ENCODE measurements at places on chromosomes 4 and X.

GRCh38 chr4:18689308-18690115 is 668.0 kb upstream of the LCORL start:
- DNase-seq: peak; percentile 54

DNA sequence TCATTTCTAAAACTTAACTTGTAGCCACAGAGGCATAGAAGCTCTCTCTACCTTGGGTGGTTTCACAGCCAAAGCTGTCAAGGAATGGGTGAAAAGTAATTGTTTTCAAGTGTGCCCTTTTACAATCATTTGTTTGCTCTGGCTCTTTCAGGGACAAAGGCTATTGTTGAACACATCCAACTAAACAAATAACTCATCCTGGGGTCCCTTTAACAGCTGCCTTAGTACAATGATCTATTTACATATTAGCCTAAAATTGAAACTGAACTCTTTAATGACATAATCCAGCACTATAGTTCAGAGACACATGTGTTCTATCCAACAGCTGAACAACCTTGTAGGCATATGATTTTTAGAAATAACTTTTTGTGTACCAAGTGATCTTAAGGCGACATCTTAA is 3.7 kb downstream of the HHIP start:
- no peak for DNase-seq

GRCh38 chr4:2292646-2293108 is 30.8 kb upstream of the MXD4 start:
- DNase-seq: peak; percentile 84

GRCh38 chr4:143381189-143382118 is 44.8 kb downstream of the GAB1 start:
- DNase-seq: peak; percentile 88

DNA sequence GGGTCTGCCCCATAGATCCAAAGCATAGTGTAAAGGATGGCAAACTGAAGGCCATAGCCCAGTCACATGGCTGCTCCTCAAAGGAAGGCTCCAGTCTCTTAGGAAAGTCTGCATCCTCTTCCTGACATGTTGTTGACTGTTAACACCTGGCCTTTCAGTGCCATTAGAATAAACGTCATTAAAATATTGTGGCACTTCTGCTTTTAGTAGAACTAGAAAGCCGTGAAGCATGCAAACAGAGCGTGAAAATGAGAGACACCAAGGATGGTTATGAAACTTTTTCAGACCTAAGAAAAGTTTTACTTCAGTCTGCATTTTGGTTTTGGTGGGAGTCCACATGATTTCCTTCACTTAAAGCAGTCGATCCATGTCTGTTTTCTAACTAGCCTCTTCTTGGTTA is 41.1 kb upstream of the AFF2 start:
- DNase-seq: no peak

DNA sequence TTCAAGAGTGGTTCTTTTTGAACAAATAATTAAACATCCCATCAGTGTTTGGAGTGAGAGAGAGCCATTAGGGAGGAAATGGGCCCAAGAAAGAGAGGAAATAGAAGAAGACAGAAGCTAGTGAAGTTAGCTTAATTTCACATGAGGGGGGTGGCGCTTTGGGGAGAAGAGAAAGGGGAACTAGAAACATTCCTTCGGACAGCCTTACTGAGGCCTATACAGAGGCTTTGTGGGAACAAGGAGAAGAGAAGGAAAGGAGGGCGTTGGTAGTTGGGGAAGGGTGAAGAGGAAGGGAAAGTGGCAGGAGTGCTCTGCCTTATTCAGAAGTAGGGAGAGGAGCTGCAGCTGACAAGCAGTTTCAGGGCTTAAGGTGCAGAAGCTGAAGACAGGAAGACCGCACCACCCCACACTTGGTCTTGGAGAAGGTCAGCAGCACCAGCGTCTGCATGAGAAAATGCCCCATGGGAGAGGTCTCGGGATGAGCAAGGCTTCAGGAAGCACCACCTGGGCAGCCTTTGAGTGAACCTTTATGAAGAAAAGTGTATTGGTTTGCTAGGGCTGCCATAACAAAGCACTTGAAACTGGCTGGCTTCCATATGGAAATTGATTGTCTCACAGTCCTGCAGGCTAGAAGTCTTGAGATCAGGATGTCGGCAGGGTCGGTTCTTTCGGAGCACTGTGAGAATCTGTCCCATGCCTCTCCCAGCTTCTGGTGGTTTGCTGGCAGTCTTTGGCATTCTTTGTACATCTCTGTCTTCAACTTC is 85.1 kb downstream of the KIT start:
- DNase-seq: no peak

- DNase-seq: peak; percentile 16
Observed at GRCh38 chr4:184028561-184029374, 123.7 kb downstream of the STOX2 start.

DNA sequence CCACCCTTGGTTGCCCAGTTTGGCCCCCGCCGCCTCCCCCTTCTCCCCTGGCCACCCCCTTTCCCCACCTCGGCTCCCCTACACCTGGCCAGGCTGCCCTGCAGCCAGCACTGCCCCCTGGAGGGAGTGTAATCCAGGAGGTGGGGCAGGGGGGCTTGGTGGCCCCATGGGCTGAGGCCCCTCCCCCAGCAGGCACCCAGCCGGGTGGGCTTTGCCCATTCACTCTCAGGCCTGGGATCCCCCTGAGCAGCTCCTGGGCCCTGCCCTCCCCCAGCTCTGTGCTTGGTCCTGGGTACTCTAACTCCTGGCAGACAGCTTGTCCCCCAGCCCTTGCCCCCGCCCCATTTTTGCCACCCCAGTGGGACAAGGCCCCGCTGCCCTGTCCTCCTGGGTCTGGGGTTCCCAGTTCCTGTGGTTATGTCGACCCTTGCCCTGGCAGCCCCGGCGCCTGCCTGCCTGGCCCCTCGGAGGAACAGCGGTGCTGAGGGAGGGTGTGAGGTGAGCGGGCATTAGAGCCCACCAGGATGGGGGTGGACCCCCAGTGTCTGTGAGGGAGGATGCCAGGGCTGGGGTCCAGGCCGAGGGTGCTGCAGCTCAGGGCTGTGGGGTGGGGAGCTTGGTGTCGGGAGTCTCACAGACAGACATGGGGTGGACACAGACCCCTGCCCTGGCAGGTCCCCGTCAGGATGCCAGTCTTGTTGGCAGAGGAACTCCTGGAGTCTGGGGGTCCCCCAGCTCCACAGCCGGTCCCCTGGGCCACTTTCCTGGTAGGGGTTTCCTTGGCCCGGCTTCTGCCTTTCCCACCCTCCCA is 10.2 kb downstream of the NAT8L start:
- no peak for DNase-seq

- DNase-seq: no peak
Observed at GRCh38 chr4:88991746-88992145, 65.2 kb downstream of the FAM13A start.

DNA sequence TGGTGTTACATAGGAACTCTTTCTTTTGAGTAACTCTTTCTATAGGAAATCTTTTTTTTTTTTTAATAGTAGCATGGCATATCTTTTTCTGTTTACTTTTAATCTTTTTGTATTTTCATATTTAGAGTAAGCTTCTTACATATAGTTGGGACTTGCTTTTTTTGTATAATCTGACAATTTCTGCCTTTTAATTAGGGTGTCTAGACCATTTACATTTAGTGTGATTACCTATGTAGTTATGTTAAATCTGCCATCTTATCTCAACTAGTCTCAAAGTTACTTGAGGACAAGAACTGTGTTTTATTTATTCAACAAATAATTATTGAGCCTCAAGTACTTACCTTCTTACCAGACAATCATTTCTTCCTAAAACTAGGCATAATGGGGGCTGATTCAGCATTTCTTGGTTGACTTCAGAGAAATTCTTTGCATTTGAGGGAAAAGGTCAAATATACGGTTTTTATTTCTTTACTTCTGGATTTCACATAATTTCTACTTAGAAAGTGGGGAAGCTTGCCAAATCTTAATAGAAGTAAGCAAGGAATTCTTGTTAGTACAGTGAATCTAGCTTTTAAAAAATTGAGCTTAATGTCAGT is 28.6 kb downstream of the MND1 start:
- DNase-seq: no peak

DNA sequence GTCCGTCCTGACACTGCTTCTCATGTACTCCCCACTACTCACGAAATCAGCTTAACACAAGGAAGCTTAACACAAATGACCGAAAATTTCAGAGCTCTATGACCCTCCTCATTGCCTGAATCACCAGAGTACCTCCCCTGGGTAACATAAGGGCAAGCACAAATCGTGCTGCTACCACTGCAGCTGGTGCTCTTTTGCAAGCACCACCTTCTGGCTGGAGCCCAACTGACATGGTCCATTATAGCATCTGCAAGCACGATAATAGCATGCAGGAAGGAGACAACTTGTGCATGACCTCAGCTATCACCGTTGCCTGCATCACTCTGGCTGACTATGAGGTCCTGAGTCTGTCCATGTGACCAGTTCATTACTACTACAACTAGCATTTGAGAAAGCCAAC is 308.0 kb downstream of the TEX13C start:
- DNase-seq: no peak

GRCh38 chrX:47683829-47684205 is 24.8 kb upstream of the UXT start:
- no peak for DNase-seq

GRCh38 chr4:7803992-7804755 is 135.5 kb downstream of the AFAP1 start:
- DNase-seq: peak; percentile 77

GRCh38 chr4:110633358-110634341 is 10.8 kb upstream of the PITX2 start:
- peak; percentile 17 for DNase-seq

DNA sequence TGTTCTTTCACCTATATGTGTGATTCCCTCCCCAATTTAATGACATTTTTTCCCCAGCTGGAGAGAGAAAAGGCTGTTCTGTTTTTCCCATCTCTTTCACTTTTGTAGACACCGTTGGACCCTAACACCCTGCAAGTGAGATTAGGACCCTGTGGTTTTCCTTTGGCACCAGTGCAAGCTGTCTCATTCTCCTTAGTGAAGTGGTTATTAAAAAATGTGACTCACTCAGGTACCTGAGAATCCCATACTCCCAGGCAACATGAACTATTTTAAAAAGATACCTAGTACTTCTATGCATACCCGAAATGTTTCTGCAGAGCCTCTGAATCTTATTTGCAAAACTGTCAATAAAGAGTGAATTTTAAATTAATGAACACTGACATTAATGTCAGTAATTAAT is 175.7 kb upstream of the TBC1D9 start:
- DNase-seq: no peak

DNA sequence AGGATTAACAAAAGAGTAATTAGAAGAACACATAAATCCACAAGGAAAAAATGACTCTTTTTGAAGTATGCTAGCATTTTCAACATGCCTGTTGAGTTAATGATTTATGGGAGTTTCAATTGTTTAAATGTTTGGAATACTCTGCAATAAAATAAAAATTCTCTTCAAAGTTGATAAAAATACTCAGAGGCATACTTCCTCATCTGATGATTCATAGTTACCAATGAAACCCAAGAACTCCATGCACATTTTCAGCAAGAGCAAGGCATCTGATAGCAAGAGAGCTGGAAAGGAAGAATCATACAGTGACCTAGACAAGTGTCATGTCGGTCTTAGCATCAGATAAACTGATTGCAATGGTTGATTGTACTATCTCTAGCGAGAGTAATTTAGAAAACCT is 443.7 kb upstream of the ATOH1 start:
- DNase-seq: peak; percentile 71

- no peak for DNase-seq
Observed at GRCh38 chrX:23228454-23228853, 106.2 kb upstream of the PTCHD1 start.

DNA sequence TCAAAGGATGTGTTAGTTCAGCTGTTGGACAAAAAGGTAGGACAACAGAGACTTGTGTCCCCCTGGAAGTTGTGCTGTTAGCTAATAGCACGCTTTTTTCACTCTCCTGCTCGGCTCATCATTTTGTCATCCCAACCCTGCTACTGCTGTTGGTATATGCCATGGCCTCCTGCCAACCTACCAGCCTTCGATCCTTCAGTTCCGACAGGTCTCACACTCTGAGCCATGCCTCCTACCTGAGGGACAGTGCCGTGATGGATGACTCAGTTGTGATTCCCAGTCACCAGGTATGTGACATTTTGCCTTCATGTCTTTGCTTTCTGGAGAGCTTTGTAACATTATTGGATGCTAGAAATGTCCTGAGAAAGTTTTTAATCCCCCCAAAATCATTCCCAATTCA is 268.1 kb downstream of the ANK2 start:
- no peak for DNase-seq

GRCh38 chr4:168711197-168712140 is 214.6 kb downstream of the PALLD start:
- peak; percentile 89 for DNase-seq

GRCh38 chr4:176383273-176384077 is 63.7 kb downstream of the SPCS3 start:
- DNase-seq: no peak

DNA sequence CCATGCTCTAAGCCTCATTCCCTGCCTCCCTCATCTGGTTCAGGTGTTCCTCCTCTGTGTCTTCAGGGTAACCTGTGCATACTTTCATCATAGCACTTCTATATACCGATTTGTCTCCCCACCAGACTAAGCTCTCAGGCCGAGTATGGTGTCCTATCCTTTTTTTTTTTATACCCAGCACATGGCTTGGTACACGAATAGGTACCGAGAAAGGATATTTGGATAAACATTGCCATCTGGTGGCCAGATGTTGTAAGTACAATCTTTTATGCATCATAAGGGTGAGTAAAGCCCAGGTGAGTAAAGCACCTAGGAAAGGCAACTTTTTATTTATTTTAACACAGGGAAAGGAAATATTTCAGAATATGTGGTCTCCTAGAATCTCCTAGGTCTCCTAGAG is 68.4 kb downstream of the MID2 start:
- DNase-seq: peak; percentile 38

DNA sequence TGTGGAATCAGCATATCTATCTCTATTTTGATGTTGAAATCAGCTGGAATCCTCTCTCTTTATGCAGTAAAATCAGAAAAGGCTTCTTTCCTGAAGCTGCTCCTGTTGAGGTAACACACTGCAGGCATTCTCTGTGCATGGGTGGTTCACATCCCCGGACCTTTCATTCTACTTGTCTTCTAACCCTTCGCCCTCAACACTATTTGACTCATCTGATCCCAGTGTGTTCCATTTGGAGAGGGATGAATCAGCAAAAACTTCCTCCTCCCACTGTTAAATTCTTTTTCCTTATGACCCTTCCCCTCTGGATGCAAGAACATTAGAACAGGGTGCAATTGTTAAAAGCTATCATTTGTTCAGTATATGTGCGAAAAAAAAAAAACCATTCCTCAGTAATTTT is 67.4 kb downstream of the RNF150 start:
- no peak for DNase-seq

GRCh38 chr4:110137829-110138228 is 60.6 kb downstream of the ELOVL6 start:
- no peak for DNase-seq

DNA sequence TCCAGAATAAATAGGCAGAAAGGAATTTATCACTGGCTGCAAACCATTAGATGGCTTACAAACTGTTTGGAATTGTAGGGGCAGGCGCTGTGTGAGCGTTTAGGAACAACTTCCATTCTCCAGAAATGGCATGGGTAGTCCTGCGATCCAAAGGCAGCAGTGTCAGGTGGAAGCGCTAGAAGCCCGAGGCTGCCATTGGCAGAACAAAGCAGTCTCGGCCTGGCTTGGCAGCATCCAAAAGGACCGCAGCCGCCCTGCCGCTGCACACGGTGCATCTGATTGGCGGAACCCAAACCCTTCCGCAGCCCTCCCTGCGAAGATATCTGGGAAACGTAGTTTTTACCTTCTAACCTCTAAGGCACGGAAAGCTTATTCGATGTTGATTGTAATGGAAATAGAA is 23.6 kb upstream of the YTHDC1 start:
- DNase-seq: peak; percentile 78

- no peak for DNase-seq
Observed at GRCh38 chrX:109601486-109601885, 23.5 kb downstream of the KCNE5 start.

Measured in fibroblast of upper back skin (primary cell).